Dermis blood vessel endothelial cell (primary cell): ENCODE measurements at places on chromosomes 4 and X. TPM values are rescaled to one million over a fixed set of nuclear protein-coding genes. Genes with fewer than 3 reads are reported as not detected.

The TLR3 gene
- total RNA-seq, result 2.4 and 7.1 TPM in 2 replicates

The CSN1S1 gene
- 0.09 TPM in 1 of 2 replicates, not detected in the other for total RNA-seq

The FAAH2 gene
- total RNA-seq, result 0.51 and 1.1 TPM in 2 replicates

The SPANXD gene
- not detected in 2 replicates for total RNA-seq

The RNF128 gene
- 0.09 and 0.17 TPM in 2 replicates for total RNA-seq

The SULT1B1 gene
- total RNA-seq, result 2.4 and 12.6 TPM in 2 replicates

The SFRP2 gene
- total RNA-seq, result 0.09 TPM in 1 of 2 replicates, not detected in the other

The BEX4 gene
- 24.9 and 26.2 TPM in 2 replicates for total RNA-seq

The VBP1 gene
- 69.6 and 79.0 TPM in 2 replicates for total RNA-seq

The ADH7 gene
- total RNA-seq, result not detected in 2 replicates

The GAGE2A gene
- total RNA-seq, result not detected in 2 replicates

The SSX2 gene
- total RNA-seq, result not detected in 2 replicates

The EVC2 gene
- 8.7 and 11.9 TPM in 2 replicates for total RNA-seq

The EXOSC9 gene
- total RNA-seq, result 37.5 and 41.5 TPM in 2 replicates

The ZFP92 gene
- 0.51 and 0.70 TPM in 2 replicates for total RNA-seq

The ASB9 gene
- 5.3 and 12.1 TPM in 2 replicates for total RNA-seq
